Stimulated activated CD4-positive, alpha-beta T cell treated with anti-CD3 and anti-CD28 coated beads, Interleukin-15, amount 100 ng/mL, for 24 hours (primary cell): ENCODE measurements at places on chromosomes 7 and 10.

DNA sequence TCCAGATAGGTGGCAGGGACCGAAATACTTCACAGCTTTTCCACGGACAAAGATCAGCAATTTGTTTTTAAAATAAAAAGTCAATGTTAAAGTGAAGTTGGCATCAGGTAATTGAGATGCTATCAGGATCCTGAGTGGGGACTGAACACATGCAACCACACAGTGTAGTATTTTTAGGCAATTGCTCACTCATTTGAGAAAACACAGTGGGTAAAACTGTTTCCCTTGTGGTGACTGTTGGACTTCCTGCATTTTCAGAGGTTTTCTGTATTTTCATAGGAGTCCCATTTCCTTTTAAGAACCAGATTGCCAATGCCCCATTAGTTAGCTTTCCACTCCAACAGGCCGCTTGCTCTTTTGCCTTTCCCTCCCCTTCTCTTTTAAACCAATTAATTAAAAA is 159.5 kb upstream of the ZNF32 start:
- no peak for DNase-seq

DNA sequence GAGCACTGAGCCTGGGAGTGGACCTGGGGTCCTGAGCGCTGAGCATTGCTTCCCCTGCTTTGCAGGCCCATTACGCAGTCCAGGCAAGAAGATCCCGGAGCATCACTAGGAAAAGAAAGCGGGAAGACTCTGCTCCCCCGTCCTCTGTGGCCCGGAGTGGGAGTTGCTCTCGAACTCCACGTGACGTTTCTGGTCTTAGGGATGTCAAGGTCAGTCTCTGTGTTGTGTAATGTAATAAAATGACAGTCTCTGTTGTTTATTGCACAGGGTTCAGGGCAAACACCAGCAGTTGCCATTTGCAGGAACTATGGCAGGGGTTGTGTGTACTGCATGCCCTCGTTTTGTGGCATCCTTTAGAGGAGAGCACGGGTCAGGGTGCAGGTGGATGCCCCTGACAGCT is 10.0 kb downstream of the IDI2 start:
- no peak for DNase-seq

GRCh38 chr10:92567952-92568600 is 5.8 kb downstream of the IDE start:
- no peak for DNase-seq

DNA sequence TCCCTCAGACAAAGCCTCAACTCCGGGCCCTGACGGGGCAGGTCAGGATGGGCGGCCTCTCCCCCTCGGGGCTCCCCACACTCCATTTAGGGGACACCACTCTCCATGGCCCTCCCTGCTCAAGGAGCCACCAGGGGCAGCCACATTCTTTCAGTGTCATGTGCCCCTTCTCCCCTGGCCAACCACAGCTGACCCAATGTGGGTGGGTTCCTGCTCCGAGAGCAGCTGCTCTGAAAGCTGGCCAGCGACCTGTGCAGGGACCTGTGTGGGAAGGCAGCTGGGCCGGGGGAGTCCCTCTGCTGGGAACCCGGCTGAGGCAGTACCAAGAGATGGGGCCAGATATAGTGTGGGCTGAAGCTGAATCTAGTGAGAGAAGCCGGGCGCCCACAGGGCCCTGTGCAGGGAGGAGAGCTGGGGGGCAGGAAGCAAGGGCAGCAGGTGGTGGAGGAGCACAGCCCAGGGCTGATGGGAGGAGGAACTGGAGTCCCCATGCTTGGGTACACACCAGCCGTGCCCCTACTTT is 40.6 kb upstream of the NPFFR1 start:
- no peak for DNase-seq

DNA sequence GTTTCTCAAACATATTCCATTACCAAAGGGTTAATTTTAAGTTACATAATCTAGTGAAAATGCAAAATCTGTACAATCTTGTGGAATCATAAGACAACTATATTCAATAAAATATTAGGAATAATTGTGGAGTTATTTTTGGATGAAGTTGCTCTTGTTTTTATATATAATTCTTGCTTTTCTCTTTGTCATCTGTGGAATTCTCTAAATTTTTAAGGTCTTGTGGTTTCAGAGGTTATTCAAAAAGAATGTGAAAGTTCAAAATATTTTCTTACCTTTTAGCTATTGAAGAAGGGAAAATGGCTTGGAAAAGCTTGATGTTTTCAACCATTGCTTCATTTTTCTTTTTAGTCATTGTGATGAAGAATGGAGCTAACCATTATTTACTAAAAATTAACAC is 552.1 kb downstream of the TFEC start:
- DNase-seq: no peak

DNA sequence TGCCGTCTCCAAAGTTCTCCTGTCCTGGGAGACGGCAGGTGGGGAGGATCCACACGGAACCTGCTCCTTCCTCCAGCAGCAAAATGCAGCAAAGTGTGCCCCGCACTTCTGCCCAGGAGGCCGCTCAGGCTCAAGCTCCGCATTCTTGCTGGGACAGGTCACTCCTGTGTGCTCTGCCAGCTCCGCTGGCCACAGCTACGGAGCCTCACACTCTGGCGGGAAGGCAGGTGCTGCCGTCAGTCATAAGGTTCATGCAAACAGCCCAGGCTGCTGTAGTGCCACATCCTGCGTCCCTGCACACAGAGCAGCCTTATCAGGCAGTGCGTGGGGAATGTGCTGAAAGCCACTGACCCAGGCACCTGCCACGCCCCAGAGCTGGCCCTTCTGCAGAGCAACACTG is 22.4 kb downstream of the ADGRA1 start:
- DNase-seq: no peak

DNA sequence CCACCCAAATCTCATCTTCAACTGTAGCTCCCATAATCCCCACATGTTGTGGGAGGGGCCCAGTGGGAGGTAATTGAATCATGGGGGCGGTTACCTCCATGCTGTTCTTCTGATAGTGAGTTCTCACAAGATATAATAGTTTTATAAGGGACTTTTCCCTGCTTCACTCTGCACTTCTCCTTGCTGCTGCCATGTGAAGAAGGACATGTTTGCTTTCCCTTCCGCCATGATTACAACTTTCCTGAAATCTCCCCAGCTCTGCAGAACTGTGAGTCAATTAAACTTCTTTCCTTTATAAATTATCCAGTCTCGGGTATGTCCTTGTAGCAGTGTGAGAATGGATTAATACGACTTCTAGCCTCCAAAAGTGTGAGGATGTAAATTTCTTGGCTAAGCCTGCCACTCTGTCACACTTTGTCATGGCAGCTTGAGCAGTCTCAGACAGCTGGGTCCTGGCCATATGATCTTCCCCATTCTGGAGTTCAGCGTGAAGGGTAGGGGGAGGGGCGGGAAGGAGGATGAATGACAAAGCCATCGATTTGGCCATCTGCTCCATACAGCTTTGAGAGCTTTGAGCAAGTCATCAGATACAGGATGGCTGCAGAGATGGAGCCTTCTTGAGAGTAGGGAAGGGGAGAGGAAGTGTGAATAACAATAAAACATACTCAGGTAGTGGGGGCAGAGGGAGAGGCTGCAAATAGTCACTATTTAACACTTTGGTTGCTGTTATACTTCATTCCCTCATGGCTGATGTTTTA is 19.1 kb upstream of the INPP5F start:
- DNase-seq: no peak

GRCh38 chr7:98178762-98179490 is 32.3 kb upstream of the BHLHA15 start:
- no peak for DNase-seq

GRCh38 chr7:70303309-70303708 is 705.0 kb downstream of the AUTS2 start:
- DNase-seq: no peak

- DNase-seq: no peak
Measured at GRCh38 chr10:98060079-98060478, 29.7 kb upstream of the CRTAC1 start.
